ENCODE measurements at places on chromosomes 16 and 17.

DNA sequence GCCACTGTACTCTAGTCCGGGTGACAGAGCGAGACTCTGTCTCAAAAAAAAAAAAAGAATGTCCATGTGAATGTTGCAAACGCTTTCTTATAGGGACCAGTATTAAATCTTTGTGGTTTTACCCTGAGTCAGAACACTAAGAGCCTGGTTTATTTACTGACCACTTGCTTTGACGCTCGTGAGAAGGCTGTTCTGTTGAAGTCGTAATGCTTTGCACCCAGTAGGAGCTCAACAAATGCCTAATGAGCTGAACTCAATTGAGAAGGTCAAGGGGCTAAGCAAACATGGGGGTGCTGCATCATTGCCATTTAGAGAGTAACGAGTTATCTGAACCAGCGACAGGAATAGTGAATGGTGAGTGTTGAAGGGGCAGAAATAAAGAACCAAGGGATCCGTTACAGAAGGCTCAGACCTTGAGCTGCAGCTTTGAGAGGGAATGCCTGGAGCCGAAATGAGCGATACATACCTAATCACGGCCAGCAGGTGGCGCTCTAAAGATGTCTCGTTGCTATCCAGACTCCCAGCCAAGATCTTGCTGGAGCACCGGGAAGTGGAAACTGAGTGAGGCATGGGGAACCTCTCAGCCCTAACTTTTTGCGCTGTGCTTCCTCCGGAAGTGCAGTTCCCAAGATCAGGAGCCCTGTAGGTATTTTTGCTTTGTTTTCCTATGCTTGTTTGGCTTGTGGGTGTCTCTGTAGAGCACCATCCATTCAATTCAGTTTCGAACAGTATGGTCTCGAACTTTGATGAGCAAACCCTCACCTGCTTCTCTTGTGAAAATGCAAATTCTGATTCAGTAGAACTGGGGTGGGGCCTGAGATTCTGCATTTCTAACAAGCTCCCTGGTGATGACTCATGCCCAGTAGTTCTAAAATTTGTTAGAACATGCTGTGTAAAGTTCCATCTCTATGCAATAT is 12.6 kb upstream of the RNF222 start:
- peak; percentile 92 for DNase-seq

DNA sequence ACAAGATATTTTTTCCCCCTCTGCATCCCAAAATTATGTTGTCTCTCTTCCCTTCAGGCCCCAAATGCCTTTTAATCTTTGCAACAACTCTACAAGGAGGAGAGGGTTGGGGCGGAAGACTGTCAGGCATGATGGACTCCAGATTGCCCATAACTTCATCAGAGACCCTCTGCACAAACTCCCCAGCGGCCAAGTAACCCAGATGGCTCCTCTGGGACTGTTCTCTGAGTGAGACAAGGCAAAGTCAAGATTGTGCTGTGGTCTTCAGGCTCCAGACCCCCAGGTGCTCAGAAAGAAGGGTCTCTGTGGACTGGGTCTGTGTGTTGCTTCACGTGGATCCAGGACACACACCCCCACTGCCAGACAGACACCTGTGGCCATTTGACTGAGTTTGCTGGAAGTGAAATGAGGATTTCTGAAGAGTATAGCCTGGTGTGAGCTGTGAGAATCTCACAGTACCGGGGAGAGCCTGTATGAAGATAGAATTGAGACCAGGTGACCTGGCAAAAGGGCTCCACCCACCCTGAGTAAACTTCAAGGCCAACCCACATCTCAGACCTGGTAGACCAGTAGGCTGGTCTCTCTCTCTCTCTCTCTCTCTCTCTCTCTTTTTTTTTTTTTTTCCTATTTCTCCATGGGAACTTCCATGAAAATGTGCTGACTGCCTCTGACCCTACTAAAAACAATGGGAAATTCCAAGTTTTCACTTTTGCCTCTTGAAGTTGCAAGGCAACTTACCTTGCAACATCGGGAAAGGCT is 354.1 kb downstream of the SOX9 start:
- DNase-seq, result no peak

DNA sequence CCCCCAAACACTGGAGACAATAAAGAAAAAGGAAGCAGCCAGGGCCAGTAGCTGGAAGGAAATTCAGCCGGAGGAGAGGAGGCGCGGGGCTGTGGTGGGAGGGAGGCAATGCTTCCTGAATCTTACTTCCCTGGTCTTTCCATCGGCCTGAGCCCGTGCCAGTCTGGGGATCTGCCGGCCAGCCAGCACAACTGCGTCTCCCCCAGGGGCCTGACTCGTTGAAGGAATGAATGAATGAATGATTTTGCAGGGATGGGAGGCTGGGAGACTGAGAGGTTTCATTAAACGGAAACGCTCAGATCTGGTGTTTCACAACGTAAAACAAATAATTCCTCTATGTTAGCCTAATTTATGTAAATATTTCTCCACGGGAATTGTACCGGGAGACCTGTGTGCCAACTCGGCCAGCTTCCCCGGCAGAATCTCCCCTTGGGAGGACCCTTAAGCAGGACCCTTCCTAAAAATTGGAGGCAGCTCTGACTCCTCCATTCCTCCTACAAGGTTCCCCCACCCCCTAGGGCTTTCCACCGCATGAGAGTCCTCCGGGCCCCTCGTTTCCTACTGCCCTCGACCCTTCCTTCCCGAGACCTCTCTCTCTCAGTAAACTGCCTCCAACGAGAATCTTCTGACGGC is 1.3 kb upstream of the BAIAP2 start:
- no peak for DNase-seq

- no peak for DNase-seq
Measured at GRCh38 chr17:66953630-66954020, 10.9 kb upstream of the CACNG4 start.
